ENCODE measurements at places on chromosomes 13 and 19.
A peak's percentile ranks its signal among the peaks of the same experiment; 100 is the strongest.

- peak; percentile 98 for DNase-seq
Observed at GRCh38 chr19:58362272-58362994, at the start of gene ZNF497. Gene ZNF497, minus strand, starts transcription at chr19:58362751. Its CDS starts 5,116 bp downstream, at chr19:58357635.

DNA sequence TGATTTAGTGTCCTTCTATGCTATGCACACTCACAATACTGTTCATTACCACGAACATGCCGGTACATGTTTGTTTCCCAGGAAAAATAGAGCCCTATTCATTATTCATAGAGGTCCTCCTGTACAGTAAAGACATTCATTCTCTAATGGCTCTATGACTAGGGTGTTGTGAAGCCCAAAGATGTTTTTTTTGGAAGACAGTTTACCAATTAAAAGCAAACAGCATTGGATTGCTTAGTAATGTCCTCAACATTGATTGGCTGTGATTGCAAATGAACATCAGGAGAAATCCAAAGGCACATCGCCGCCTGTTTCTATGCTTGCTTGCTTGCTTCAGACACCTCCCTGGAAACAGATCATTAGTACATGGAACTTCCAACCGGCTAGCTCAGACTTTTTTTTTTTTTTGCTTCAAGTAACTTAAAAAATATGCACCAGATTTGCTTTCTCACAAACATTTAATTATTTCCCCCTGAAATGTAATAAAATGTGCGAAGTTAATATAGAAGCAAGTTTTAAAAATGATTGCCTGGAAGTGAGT, 8.8 kb upstream of the GPC6 start:
- peak; percentile 41 for DNase-seq

DNA sequence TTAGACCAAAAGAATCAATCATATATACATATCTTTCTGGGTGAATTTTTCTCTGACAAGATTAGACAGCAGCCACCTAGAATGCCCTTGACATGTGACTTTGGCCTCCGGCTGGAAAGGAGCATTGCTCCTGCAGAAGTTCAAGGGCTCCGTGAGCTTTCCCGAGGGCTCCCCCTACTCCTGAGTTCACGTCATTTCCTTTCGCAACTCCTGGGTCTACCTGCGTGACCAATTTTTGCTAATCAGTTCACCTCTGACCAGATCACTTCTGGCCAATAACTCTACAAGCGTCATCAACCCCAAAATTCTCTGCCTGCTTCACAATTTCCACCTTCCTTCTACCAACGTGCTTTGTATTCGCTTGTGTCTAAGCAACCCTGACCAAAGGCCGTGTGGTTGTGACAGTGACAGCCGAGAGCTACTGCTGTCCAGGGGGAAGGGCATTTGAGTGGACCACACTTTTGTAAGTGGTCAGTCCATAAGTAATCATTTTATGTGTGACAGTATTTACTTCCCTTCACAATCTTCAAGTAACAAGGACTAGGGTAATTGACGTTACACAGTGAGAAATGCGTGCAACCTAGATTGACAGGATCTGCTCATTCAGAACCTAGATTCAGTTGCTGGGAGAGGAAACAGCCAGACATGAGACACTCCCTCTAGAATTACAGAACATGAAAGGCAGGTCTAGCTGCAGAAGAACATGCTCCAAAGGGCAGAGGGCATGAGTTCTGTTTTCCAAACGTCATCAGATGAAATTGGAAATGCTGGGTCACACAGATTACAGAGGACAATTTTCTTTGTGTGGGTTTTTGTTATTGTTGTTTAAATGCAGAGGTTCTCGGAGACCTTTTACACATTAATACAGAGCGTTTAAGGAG, 145.9 kb upstream of the SPACA7 start:
- no peak for DNase-seq

DNA sequence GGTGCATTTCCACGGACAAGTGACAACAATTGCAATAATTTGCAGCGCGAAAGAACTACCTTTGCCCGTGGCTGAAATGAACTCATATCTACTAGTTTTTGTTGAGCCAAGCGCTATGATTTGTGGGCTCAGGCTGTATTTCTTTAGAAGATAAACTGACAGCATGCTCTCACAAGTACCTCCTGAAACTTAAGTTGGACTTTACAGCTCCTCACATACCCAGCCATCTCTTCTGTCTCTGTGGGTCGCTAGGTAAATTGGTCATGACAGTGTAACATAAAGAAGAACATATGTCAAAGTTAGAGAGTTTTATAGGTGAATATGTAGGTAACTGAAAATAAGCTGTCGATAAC, 839 bp downstream of the COG6 start:
- DNase-seq: no peak

GRCh38 chr13:48838193-48838973, 137.3 kb upstream of the FNDC3A start:
- DNase-seq: no peak

DNA sequence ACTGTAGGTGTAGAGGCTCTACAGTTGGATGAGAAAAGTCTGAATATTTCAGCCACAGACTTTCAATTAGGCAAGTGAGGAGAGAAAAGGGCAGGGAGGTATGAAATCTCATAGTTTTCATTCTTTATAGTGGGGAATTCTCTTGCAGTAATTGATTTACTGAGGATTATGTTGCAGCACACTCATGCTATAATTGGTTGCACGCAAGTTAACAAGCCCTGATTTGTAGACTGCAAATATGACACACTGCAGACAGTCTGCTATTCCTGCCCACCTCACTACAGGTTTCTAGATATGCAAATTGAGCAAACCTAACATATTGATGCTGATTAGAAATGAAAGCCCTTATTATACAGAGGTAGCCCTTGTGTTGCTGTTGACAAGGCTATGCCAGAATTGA, 139.4 kb downstream of the LHFPL6 start:
- DNase-seq: no peak

- DNase-seq: no peak
Observed at GRCh38 chr19:30884146-30884812, 465.0 kb downstream of the TSHZ3 start.

DNA sequence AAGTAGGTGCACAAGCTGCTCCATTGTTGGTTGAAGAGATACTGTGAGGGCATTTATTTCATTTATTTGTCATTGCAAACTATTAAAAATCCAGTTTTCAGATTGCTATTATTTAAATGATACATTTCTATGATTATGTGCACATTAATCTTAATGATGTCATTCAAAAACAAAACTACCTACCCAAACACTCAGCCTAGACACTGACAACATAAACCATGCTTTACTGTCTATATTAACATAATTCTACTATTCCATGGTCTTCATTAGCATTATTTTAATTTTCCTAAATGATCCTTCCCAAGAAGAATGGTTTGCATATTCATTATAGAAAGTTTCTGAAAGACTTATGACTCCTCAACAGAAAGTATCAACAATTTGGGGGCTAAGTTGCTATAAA, 813.0 kb upstream of the SLITRK5 start:
- no peak for DNase-seq

DNA sequence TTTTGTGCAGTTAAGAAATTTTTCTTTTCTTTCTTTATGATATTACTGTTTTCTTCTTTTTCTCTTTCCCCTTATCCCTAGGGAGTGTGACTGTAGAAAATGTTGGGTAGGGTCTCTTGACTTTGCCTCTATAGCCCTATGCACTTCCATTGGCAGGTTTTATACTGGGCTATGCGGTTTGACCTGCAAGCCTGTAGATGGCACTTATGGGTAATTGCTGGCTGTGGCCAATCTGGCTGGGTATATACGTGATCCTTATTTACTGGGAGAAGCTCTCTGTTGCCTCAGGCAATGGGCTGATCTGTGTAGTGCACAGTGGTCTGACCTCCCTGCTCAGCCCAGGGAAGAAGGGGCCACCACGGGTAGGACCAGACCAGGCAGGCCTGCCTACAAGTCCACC, 78.8 kb downstream of the RAP2A start:
- DNase-seq: no peak

DNA sequence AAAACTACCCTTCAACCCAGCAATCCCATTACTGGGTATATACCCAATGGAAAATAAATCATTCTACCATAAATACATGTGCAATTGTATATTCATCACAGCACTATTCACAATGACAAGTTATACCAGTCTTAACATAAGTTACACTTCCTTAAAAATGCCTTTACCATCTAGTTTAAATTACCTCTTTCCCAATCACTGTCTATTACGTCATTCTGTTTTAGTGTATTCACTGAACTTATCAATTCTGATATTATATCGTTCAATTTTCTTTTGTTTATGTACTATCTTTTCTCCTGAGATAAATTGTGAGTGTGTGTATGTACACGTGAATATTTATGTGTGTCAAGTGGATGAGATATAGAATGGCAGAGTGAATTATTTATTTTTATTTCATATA, 1416.8 kb downstream of the OLFM4 start:
- no peak for DNase-seq

DNA sequence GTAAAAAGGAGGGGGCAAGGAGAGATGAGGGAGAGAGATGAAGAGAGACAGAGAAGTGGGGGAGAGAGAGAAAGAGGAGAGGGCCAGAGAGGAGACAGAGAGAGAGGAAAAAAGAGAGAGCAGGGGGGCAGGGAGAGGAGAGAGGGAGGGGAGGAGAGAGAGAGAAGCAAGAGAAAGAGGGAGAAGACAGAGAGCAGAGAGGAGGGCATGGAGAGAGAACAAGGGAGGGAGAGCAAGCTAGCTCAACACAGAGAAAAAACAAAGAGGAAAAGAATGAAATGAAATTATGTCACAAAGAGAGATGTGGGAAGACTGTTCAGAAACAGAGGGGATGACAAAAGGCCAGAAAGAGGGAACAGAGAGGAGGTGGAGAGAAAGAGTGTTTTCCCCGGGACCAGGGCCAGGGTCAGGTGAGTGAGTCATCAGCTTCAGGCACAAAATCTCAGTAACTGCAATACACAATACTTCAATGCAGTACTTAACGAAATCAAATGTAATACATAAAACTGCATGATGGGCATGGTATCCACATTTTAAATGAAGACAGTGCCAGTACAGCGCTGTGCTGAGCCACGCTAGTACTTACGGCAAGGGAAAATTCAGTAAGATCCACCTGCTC, 4.8 kb downstream of the KLK7 start:
- no peak for DNase-seq

DNA sequence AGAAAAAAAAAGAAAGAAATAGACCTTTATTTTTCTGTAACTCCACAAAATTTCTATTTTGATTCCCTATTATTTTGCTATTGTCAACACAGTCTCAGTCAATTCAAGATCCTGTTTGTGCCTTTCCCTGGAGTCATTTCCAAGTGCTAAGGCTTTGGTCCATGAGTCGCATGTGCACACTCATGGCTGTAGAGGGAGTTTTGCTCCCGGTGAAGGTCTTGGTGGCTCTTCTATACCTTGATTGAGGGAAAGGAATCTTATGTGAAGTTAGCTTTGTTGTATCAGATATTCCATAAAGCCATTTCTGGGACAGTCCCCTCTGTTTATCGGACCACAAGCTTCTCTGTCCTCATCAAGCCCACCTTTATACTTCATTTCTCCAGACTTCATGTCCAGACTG, 58.7 kb upstream of the ALOX5AP start:
- DNase-seq: peak; percentile 34

- DNase-seq: no peak
Observed at GRCh38 chr19:29191005-29191404, 21.9 kb downstream of the UQCRFS1 start.
